ENCODE measurements at places on chromosomes 11 and 22.

GRCh38 chr22:41001722-41002122 is 50.5 kb downstream of the RBX1 start:
- no peak for DNase-seq

- no peak for DNase-seq
Observed at GRCh38 chr11:80700386-80700785, 1259.6 kb upstream of the TENM4 start.

DNA sequence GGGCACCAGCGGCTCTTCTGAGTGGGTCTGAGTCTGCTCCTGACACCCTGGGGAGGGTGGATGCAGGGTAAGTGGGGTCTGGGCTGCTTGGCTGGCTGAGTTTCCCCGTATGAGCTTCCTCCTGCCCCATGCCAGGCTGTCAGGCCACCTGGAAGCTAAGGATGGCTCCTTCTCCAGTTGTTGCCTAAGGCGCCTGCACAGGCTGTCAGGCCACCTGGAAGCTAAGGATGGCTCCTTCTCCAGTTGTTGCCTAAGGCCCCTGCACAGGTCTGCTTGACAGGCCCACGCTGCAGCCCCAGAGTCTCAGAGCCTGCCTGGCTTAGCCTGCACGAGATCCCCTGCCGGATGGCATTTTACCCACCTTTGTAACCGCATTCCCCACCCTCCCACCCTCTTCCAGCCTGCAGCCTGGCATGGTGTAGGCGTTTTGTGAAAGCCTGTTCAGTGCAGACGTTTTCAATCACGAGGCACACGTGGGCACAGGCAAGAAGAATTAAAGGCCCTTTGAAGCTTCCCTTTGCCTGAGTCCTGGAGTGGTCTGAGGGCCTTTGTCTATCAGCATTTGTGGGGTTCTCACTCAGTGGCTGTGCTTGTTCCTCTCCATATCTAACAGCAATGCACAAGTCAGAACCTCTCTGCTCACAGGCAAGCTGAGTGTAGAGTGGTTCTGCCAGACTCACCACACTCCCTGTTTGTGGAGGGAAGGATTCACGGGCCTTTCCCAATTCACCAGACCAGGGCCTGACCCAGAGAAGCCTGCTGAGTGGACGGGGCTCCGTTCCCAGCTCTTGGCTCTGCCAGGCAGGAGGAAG is 40.2 kb upstream of the B3GAT1 start:
- no peak for DNase-seq

DNA sequence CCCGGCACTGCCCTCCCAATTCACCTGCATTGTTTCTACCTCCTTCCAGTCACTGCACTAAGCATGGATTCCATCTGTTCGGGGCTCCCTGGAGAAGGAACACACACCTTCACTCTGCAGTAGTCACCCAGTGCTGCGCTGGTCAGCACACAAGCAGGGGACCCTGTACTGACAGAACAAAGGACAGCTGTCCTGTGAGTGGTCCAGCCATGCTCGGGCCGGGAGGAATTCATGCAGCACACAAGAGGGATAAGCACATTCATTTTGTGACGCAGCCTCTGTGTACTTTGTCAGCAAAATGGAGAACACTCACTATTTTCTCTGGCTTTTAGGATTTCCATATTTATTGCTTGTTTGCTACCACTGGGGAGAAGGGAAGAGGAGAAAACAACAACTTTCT is 167.3 kb downstream of the NTM start:
- DNase-seq = no peak

GRCh38 chr11:124799348-124800225 is 619 bp downstream of the MSANTD2 start:
- DNase-seq = peak; percentile 1

DNA sequence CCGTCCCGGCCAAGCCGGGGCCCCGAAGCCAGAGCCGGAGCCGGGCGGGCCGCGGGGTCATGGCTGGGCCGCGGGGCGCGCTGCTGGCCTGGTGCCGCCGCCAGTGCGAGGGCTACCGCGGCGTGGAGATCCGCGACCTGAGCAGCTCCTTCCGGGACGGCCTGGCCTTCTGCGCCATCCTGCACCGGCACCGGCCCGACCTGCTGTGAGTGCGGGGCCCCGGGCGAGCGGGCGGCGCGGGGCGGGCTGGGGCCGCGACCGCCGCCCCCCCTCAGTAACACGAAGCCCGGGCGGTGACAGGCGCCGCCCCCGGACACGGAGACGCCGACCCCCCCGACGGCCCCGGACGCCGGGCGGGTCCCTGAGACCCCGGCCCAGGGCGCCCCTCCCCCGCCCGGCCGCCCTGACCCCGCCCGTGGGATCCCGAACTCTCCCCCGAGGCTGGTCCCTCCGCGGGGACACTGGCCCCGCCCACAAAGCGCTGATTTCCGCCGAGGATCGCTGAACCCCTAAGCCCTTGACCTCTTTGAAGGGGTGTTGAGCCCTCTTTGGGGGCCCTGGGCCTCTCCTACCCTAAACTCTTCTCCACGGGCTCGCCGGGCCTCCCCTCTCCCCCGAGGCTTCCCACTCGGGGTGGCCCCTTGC is 389 bp downstream of the MICALL1 start:
- no peak for DNase-seq

- DNase-seq = no peak
Observed at GRCh38 chr11:83255366-83255765, 30.8 kb downstream of the CCDC90B start.

- no peak for DNase-seq
Observed at GRCh38 chr11:128738942-128739341, 45.1 kb downstream of the FLI1 start.

- DNase-seq = no peak
Observed at GRCh38 chr11:25317216-25317615, 820.4 kb downstream of the LUZP2 start.

DNA sequence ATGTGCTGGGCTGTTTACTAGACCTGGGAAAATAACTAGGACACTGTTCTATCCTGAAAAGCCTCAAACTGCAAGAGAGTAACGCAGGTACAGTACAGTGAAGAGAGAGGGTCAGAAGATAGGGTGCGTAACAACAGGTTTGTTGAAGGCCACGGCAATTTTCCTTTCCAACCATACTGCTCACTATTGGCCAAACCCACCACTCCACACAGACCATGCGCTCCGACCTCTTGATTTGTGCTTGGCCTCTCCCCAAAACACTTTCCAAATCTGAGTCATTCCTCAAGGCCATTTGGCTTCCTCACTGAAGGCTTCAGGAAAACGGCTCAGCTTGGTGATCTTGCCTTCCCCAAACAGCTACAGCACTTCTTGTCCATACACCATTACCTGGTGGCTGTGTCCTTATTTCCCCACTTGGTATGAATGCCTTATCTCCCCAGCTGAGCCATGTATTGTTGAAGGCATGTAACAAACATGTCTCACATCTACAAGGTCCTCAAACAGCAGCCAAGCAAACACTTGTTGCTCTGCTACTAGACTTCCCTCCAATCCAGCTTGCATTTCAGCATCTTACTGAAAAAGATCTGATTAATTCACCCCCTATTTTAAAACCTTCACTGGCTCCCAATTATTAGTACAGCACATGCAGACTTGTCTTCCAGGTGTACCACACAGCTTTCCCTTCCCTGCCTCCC is 40.9 kb downstream of the TCF20 start:
- DNase-seq = no peak

DNA sequence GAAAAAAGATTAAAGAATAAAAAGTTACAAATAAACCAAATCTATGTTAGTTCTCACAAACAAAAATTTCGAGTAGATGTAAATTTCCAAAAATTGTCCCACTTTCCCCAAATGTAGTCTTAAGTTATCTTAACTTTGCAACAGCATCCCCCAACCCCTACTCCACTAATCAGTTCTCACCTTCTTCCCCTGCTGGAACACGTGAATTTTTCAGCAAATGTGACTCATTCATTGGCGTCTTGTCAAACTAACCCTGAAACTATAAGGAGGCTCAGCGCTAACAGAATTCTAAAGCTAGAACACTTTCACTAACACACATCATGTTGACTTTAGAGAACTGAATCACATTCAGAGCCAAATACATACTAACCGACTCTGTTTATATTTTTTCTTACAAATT is 46.1 kb downstream of the PHF21A start:
- DNase-seq = no peak

- no peak for DNase-seq
Observed at GRCh38 chr11:65972116-65972515, 10.6 kb downstream of the SART1 start.

DNA sequence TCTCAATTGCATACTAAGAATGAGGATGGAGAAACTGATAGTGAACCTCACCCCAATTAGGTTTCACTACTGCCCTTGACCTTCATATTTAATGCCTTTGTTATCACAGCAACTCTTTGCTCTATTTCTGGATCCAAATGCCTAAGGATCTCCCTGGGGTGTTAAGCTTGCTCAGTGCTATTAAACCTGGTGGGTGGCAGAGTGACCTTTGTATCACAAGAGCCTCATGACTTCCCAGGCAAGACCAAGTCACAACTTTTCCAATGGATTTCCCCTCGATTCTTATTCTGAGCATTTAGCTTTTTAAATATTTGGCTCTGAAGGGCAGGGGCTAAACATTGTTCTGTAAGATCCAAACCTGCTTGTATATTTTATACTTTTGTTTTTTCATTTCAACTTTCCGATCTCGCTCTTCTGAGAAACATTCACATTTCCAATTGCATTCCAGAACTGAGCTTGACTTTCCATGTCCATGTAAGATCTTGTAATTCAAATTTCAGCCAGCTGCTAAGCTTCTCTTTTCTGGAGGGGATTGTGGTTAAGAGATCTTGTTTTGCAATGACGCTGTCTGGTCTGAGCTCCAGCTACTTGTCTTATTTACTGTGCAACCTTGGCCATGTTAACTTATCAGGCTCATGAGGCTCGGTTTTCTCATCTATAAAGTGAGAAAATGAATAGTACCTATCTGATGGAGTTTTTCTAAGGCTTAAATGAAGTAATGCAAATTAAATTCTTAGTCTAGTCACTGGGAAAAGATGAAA is 6.4 kb upstream of the EHF start:
- no peak for DNase-seq

GRCh38 chr11:110958216-110958615 is 246.0 kb upstream of the ARHGAP20 start:
- DNase-seq = no peak

DNA sequence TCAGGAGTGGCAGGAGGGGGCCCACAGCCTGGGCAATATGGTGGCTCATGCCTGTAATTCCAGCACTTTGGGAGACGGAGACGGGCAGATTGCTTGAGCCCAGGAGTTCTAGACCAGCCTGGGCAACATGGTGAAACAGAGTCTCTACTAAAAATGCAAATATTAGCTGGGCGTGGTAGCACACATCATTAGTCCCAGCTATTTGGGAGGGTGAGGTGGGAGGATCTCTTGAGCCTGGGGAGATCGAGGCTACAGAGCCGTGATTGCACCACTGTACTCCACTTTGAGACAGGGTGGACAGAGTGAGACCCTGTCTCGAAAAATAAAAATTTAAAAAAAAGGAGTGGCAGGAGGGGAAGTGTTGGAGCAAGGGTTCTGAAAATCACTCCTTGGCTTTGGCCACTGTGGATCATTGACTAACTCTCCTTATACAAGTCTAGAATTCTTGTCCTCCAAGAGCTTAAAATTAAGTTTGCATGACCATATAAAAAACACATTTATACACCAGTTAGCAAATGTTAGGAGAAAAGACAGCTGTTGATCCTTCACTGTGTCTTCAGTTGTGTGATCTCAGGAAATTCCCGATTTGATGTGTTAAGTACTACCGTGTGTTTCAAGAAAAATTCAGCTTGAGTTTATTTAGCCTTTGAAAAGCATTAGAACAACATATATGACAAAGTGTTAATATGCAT is 2.3 kb upstream of the WEE1 start:
- no peak for DNase-seq

DNA sequence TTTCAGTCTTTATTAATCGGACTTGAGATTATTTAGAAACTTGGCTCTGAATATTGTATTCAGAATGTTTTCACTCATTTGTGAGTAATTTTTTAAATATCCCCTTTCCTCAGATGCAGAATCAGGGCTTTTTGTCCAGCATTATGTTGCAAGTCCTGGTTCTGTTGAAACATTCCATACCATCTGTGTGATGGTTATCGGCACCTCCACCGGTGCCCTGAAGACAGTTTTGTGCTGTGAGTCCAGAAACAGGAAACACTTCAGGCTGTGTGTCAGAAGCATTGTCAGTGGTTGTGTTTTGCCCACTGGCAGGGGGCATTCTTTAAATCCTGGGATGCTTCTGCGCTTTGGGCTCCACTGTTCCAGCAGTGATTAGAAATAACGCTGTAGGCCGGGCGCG is 20.4 kb downstream of the CDPF1 start:
- DNase-seq = no peak

- no peak for DNase-seq
Observed at GRCh38 chr22:43592476-43592875, 180.7 kb downstream of the MPPED1 start.

GRCh38 chr11:10181811-10182210 is 112.2 kb downstream of the SBF2 start:
- DNase-seq = no peak

GRCh38 chr11:133563505-133564025 is 31.3 kb upstream of the OPCML start:
- DNase-seq = no peak

- DNase-seq = peak; percentile 39
Observed at GRCh38 chr11:76680518-76681425, 10.2 kb upstream of the LRRC32 start.

DNA sequence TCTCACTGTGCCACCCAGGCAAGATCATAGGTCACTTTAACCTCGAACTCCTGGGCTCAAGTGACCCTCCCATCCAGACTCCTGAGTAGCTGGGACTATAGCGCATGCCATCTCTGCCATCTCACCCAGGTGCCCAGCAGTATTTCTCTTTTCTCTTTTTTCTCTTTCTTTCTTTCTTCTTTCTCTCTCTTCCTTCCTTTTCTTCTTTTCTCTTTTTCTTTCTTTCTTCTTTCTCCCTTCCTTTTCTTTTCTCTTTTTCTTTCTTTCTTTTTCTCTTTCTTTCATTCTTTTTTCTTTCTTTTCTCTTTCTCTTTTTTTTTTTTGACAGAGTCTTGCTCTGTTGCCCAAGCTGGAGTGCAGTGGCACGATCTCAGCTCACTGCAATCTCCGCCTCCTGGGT is 13.5 kb downstream of the RFPL1 start:
- no peak for DNase-seq

All from activated naive CD8-positive, alpha-beta T cell treated with anti-CD3 and anti-CD28 coated beads, Interleukin-2, amount 50 U/mL, for 16 hours (primary cell).